Naive thymus-derived CD8-positive, alpha-beta T cell (primary cell): ENCODE measurements at places on chromosomes 4 and X. TPM values are rescaled to one million over a fixed set of nuclear protein-coding genes. Genes with fewer than 3 reads are reported as not detected.

- H3K4me1 ChIP-seq, result no peaks in the 10 kb centered on the region
- no peaks in the 10 kb centered on the region for H3K36me3 ChIP-seq
- DNase-seq, result no peak
- no peak overlapping the region for H3K4me3 ChIP-seq
- H3K27me3 ChIP-seq, result peaks cover 7% of the 10 kb centered on the region
Measured at GRCh38 chr4:168600796-168601583, 104.1 kb downstream of the PALLD start.

DNA sequence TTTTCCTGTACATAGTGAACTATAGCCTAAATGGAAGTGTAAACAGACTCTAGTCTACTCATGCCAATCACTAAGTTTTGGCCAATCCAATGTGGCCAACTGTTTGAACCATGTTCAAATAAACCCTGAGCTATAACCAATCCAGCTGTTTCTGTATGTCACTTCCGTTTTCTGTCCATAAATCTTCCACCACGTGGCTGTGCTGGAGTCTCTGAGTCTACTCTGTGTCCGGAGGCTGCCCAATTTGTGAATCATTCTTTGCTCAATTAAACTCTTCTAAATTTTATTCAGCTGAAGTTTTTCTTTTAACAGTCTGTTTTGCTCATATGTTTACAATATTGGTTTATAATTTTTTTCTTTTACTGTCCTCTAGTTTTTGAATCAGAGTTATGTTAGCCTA, 112.3 kb upstream of the BANK1 start:
- no peak overlapping the region for H3K27ac ChIP-seq
- no peaks in the 10 kb centered on the region for H3K4me1 ChIP-seq
- H3K36me3 ChIP-seq, result no peaks in the 10 kb centered on the region
- no peak overlapping the region for H3K4me3 ChIP-seq

- no peaks in the 10 kb centered on the region for H3K36me3 ChIP-seq
- DNase-seq, result no peak
- no peaks in the 10 kb centered on the region for H3K4me1 ChIP-seq
- H3K27ac ChIP-seq, result no peak overlapping the region
Measured at GRCh38 chrX:115957862-115958490, 212.6 kb upstream of the AGTR2 start.

Gene HDX
- total RNA-seq, result 0.42 TPM

Gene STPG2
- total RNA-seq, result not detected

DNA sequence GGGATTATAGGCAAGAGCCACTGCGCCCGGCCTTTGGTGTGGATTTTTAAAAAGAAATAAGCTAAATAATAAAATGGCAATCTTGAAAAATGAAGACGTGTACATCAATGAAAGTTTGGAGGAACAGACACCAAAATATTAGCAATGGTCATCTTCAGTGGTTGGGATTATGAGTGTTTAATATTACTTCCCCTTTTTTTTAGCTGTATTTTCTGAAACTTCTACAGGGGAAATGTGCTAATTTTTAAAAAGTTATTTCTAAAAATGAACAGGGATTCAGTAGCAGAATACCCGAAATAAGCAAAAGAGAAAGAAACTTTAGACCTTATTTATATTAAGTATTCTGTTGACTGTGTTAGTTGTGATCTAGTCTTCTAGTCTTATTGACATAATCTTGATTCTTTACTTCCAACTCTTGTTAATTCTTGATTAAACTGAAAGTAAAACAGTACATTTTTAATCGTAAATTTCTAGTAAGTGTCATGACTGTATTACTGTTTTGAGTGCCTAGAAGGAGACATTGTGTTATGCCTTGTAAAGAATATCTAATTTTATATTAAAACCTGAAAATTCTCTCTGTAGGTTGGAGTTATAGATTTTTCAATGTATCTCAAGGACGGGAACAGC, 51.3 kb downstream of the RUFY3 start:
- peaks cover 38% of the 10 kb centered on the region for H3K36me3 ChIP-seq
- no peak overlapping the region for H3K27ac ChIP-seq
- no peak overlapping the region for H3K4me3 ChIP-seq
- peaks cover 15% of the 10 kb centered on the region for H3K4me1 ChIP-seq
- no peak for DNase-seq

- no peaks in the 10 kb centered on the region for H3K4me1 ChIP-seq
- H3K36me3 ChIP-seq, result peaks cover 12% of the 10 kb centered on the region
- H3K27ac ChIP-seq, result no peak overlapping the region
Measured at GRCh38 chr4:4585012-4585670, 43.3 kb upstream of the STX18 start.

DNA sequence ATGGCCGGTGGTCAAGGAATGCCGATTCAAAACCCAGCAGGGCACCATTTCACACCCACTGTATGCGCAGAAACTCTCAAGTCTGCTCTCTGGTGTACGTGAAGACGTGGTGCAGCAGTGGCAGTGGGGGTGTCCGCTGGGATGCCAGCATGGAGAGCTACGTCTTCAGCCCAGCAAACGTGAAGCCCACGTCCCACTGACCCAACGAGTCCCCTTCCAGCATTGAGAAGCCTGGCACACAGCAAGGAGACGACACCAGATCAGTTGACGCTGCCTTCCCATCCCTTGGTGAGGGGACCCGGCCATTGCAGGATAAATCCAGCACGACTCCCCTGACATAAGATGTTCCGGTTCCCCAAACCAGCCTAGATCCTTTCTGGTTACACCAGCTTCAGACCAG, 2.2 kb upstream of the PLXNB3 start:
- no peak for DNase-seq
- H3K4me1 ChIP-seq, result peaks cover 5% of the 10 kb centered on the region
- H3K27me3 ChIP-seq, result no peaks in the 10 kb centered on the region
- no peaks in the 10 kb centered on the region for H3K36me3 ChIP-seq
